ENCODE measurements at places on chromosomes 11 and 22.

DNA sequence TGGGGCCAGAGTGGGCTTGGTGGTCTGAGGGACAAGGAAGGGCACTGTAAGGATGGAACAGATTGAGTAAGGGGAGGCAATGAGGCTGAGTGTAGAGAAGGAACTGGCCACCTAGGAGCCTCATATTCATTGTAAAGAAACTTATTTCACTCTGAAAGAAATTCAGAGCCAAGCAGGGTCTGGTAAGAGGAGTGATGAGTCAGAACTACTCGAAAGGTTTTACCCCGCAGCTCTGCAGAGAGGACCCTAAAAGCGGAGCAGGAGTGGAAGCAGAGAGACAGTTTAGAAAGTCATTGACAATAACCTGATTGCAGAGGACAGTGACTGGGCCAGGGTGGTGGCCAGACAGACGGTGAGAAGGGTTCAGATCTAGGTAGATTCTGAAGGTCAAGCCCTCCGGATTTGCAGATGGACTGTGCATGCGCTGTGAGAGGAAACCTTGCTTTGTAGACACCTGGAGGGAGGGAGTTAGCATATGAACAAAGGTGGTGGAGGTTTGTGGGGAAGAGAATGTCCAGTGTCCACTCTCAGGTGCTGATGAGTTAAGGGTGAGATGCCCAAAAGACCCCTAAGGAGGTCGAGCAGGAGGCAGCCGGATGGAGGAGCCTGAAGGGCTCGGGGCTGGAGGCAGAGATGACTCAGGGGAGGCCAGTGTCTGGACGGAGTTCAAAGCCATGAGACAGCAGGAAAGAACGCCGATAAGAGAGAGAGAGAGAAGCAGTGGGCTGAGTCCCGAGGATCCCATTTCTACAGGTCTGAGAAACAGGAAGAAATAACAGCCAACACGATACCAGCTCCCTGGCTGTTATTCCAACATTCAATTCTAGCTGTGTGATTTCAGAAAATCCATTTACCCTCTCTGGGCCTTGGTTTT is 546.0 kb downstream of the BRD1 start:
- no peak for DNase-seq

- no peak for DNase-seq
Observed at GRCh38 chr11:118592616-118593367, 14.6 kb upstream of the PHLDB1 start.

GRCh38 chr22:19497245-19497644 is 17.5 kb downstream of the CDC45 start:
- DNase-seq: no peak

- peak; percentile 20 for DNase-seq
Observed at GRCh38 chr11:67213178-67213621, 53.1 kb upstream of the GRK2 start.

DNA sequence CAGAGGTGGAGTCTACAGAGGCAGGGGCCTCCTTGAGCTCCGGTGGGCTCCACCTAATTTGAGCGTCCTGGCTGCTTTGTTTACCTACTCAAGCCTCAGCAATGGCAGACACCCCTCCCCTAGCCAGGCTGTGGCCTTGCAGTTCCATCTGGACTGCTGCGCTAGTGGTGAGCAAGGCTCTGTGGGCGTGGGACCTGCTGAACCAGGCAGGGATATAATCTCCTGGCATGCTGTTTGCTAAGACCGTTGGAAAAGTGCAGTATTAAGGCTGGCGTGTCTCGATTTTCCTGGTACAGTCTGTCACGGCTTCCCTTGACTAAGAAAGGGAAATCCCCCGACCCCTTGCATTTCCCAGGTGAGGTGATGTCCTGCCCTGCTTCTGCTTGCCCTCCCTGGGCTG is 77.7 kb downstream of the GDPD4 start:
- DNase-seq: no peak

GRCh38 chr11:111916768-111917167 is 1.9 kb upstream of the C11orf52 start:
- DNase-seq: no peak

- DNase-seq: no peak
Observed at GRCh38 chr11:34857463-34857862, 58.7 kb downstream of the APIP start.

GRCh38 chr11:118902336-118903203 is 18.9 kb downstream of the CXCR5 start:
- DNase-seq: no peak

DNA sequence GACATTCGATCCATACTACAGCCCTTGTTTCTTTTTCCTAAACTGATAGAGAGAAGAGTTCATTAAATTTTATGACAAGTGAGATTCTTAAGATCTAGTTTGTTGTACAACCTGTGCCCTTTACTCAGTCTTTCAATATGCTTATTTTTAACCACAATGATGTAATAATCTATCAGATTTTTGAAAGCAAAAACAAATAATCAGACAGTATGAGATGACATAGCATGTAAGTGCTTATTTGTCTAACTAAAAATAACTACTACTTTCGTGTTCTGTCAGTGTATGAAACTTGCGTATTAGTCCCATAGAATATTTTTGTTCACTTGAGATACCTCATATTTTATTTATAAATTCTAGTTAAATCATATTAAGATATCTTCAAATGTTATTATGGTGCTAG is 33.2 kb downstream of the RAB39A start:
- no peak for DNase-seq

GRCh38 chr11:131025421-131026125 is 109.3 kb upstream of the SNX19 start:
- DNase-seq: no peak

DNA sequence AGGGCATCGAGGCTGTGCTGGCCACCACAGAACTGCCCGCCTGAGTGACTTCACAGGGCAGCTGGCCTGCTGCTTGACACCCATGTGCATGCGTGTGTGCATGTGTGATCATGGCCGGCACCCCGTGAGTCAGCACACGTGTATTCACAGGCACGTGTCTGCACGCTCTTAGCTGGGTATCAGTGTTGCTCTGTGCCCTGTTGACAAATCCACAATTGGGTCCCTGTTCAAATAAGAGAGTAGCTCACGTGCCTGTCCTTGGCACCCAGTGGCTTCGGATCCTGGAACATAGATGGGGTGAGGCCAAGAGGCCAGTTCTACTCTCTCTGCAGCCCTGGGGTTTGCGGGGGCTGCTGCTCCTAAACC is 14.0 kb downstream of the B3GAT1 start:
- no peak for DNase-seq

- DNase-seq: no peak
Observed at GRCh38 chr22:46077669-46078099, 72.6 kb upstream of the PPARA start.

DNA sequence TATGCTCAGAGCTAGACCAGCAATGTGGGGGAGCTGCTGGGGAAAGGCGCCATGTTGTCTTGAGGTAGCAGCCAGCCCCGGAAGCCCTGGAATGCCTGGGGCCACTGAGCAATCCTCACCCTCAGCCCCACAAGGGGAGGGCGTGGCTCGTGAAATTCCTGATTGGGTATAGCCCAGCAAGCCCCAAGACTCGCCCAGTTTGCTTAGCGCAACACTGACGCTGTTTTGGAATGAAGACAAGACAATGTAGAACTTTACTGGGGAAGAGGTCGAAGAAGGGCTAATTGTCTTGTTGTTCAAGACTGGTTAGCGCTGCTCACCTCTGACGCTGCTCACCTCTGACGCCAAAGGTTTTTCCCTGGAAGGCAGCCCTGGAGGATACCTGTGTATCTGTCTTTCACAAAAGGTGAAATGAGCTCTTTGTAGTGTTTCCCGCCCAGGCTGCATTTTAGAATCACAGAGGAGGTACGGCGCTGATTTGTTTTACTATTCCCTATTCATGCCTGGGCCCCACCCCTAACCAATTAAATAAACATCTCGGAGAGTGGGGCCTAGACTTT is 47.6 kb downstream of the ST3GAL4 start:
- DNase-seq: no peak

DNA sequence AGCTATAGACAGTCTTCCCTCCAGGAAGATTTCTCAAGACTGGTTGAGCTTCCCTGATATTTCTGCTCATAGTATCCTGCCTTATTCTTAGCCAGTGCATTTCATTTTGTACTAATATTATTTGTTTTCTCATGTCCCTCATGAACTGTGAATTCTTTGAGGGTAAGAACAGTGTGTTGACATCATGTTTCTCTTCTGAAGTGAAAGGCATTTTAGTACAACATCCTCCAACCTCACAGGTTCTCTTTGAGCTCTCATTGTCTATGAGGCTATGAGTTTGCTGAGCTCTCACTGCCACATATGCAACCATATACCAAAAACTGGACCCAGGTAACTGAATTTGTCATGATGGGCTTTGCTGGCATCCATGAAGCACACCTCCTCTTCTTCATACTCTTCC is at the start of gene OR6Q1:
Gene OR6Q1, plus strand, starts transcription at position 301 of the 400 bp plus-strand sequence. Its CDS starts 0 bp downstream, at position 301.
- DNase-seq: no peak

DNA sequence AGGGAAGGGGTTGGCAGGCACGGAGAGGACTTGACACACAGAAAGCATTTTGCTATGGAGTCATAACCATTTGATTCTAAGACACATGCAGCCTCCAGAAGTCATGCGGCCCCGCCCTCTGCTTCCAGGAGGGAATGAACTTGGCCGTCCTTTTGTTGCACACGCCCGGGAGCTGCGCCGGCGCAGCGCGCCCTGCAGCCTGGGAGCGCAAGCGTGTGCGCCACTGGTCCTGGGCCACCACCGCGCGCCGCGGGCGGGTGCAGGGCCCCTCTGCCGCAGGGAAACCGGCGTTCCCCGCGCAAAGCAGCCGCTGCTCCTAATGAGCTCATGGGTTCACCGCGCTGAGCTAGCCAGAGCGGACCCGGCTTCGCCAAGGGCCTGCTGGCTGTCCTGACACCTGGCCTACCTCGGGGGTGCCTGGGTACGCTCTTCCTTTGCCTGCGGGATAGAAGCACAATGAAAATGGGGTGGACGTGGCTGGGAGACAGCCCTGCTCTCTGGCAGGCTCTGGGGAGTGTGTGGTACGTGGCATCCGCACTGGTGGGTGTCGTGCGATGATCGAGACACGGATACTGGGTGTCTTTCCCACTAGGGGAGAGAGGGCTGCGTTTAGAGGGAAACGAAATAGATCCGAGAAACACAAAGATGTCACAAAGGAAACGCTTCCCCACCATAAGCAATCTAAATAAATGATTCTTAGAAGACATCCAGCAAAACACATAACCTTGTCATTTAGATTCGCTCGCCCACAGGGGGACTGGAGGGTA is 669 bp downstream of the MICAL3 start:
- no peak for DNase-seq

DNA sequence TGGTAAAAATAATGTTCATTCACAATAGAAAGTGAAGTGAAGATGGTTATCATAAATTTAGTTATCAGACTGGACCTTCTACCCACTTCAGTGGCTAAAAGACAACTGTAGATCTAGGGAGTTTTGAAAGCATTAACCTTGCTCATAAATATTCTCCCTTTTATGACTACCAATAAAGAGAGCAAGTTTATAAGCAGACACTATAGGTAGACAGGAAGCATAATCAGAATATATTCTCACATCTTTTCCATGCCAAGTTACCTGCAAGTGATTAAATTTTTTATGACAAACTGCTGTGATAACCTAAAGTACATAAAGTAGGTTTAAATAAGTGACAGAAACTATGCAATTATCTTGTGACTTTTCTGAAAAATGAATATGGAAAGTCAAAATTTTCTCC is 62.5 kb downstream of the LUZP2 start:
- no peak for DNase-seq

- DNase-seq: no peak
Observed at GRCh38 chr11:126968915-126969314, 31.7 kb downstream of the KIRREL3 start.
